ENCODE measurements at places on chromosomes 16 and 17. TPM values are rescaled to one million over a fixed set of nuclear protein-coding genes. Genes with fewer than 3 reads are reported as not detected.

SLC16A11 gene
- 1.9 TPM for total RNA-seq

HP gene
- total RNA-seq, result 52.7 TPM

OSGIN1 gene
- 6.5 TPM for total RNA-seq

- peak within 1 kb of the TSS; percentile 91 for H3K27ac ChIP-seq
- DNase-seq, result peak; percentile 61
Measured at GRCh38 chr16:57536306-57537193, at the start of gene CCDC102A. Gene CCDC102A, minus strand, starts transcription at chr16:57536571. Its CDS starts 7,394 bp downstream, at chr16:57529177.

DNA sequence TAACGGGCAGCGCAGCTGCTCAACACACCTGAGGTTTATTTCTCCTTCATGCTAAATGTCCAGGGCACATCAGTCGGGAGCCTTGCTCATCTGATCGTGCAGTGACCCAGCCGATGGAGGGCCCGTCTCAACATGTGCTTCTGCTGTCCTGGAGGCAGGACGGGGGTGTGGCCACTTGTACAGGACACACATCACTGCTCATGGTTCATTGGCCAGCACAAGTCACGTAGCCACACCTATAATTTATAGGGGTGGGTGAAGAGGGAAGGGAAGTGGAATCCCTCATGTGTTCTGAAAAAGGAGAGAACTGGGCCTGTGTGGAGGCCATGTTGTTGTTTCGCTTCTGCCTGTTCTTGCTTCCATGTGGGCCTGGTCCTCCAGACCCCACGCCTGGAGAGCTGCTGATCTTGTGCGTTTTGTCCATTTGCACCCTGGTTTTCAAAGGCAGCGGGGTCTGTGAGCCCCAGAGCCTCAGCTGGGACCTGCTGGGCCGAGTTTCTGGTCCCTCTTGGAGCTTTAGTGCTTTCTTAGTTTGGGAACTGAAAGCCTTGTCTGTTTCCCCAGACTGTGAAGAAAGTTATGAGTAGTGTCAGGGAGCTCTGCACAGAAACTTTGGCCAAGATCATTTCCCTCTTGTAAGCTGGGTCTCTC, 60.5 kb downstream of the CMIP start:
- H3K36me3 ChIP-seq, result no peaks in the 10 kb centered on the region
- no peaks in the 10 kb centered on the region for H3K4me1 ChIP-seq
- no peak for DNase-seq
- H3K4me3 ChIP-seq, result no peak overlapping the region
- no peaks in the 10 kb centered on the region for H3K27me3 ChIP-seq
- H3K27ac ChIP-seq, result no peak overlapping the region

SLC6A2 gene
- total RNA-seq, result not detected

DNA sequence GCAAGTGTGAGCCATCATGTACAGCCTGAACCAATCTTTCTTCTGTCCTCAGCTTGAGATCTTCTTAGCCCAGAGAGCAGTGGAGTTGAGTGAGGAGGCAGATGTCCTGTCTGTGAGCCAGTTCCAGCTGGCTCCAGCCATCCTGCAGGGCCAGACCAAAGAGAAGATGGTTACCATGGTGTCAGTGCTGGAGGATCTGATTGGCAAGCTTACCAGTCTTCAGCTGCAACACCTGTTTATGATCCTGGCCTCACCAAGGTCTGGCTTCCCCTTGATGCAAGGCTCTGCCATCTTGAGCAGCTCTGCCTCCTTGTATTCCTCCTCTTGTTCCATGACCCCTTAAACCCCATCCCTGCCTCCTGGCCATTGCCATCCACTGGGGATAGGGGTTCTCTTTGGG, 9.6 kb downstream of the CDK5RAP3 start:
- H3K27ac ChIP-seq, result no peak overlapping the region
- H3K4me1 ChIP-seq, result no peaks in the 10 kb centered on the region
- DNase-seq, result no peak
- no peaks in the 10 kb centered on the region for H3K27me3 ChIP-seq

DNA sequence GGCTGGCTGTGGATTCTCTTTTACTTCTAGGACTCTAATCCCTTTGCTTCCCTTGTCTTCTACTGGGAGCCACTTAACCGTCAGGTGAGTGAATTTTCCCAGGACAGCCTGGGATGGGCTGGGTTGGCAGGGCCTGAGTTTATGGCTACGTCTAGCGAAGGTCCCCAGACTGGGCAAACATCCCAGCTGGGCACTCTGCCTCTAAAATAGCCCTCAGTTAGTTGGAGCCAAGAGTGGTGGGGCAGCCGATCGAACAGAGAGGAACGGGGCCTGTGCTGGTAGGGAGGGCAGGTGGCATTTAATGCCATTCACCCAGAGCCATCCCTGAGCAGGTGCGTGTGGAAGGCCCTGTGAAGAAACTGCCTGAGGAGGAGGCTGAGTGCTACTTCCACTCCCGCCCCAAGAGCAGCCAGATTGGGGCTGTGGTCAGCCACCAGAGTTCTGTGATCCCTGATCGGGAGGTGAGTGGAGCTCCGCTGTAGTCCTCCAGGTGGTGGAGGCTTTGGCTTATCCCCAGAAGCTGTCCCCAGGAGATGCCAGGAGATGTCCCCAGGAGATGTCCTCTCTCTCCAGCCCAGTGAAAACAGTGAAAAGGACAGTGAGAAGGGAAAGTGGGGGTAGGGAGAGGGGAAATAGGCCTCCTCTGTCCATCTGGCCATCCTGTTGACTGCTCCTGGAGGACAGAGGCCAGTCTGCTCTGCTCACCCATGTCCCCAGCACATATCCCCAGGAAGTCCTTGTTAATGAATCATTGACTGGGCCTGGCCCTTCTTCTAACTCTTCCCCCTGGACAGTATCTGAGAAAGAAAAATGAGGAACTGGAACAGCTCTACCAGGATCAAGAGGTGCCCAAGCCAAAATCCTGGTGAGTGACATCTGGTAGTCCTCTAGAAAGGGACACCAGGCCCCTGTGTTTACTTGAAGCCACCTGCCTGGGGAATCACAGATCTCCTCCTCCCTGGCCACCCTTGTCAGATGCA, 4.4 kb downstream of the PNPO start:
- H3K4me1 ChIP-seq, result no peaks in the 10 kb centered on the region
- H3K27me3 ChIP-seq, result no peaks in the 10 kb centered on the region
- H3K4me3 ChIP-seq, result no peak overlapping the region
- peaks cover 36% of the 10 kb centered on the region for H3K36me3 ChIP-seq

- H3K4me1 ChIP-seq, result no peaks in the 10 kb centered on the region
- H3K36me3 ChIP-seq, result no peaks in the 10 kb centered on the region
- DNase-seq, result no peak
Measured at GRCh38 chr16:71430744-71431143, 11.1 kb downstream of the TLE7 start.

DNA sequence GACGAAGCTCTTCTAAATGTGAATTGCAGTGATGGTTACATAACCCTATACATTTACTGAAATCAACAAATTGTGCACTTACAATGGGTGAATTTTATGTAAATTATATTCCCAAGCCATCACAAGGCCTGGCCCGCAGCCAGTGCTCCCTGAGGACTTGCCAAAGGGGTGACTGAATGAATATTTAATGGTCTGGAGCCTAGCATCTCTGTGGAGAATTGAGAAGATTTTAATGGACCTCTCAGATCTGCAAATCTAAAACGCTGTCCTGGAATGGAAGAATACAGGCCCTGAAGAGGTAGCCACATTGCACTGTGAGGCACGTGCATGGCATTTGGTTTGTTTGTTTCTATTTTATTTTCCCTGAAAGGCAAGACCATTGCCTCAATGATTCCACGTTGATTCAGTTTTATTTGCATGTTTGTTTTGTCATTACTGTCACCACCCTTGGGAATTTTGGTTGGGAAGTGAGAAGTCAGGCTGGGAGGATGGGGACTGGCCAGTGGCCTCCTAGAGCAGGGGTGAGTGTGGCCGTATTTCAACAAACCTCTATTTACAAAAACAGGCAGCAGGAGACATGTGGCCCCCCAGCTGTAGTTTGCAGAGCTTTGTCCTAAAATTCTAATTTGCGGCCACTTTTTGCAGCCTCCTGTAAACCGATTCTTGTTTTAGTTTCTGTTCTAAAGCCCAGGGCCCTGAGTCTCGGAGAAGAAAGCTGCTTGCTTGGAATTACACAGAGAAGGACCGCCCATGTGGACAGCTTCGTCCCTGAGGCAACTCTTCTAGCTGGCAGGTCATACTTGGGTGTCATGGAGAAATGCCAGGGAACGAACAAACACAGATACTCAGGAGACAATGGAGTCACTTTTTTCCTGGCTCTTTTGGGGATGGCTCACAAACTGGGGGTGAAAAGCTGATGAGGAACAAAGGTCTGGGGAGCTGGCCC, 40.5 kb upstream of the GCSH start:
- DNase-seq, result no peak
- H3K4me3 ChIP-seq, result no peak overlapping the region
- no peaks in the 10 kb centered on the region for H3K27me3 ChIP-seq
- no peaks in the 10 kb centered on the region for H3K4me1 ChIP-seq
- no peak overlapping the region for H3K27ac ChIP-seq

DNA sequence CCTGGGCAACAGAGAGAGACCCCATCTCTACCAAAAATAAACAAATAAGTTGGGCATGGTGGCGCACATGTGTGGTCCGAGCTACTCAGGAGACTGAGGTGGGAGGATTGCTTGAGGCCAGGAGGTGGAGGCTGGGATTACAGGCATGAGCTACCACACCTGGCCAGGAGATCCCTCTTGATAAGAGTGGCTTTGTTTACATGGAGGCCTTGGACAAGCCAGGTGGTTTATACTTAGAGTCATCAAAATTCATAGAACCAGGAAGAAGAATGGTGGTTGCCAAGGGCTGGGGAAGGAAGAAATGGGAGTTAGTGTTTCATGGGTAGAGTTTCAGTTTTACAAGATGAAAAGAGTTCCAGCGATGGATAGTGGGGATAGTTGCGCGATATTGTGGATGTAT, 8.8 kb upstream of the ZFP1 start:
- H3K27ac ChIP-seq, result no peak overlapping the region
- no peak for DNase-seq
- H3K4me3 ChIP-seq, result no peak overlapping the region
- no peaks in the 10 kb centered on the region for H3K4me1 ChIP-seq

GRCh38 chr16:73670836-73671820, 623.2 kb upstream of the ZFHX3 start:
- no peak for DNase-seq
- no peaks in the 10 kb centered on the region for H3K27me3 ChIP-seq
- no peaks in the 10 kb centered on the region for H3K36me3 ChIP-seq

IGSF6 gene
- 0.67 TPM for total RNA-seq

GRCh38 chr17:77719806-77720205, 238.7 kb upstream of the TNRC6C start:
- H3K4me3 ChIP-seq, result no peak overlapping the region
- no peaks in the 10 kb centered on the region for H3K27me3 ChIP-seq
- peak; percentile 11 for DNase-seq
- peaks cover 4% of the 10 kb centered on the region for H3K4me1 ChIP-seq

All from right atrium auricular region (tissue), 2 donors.